ENCODE measurements at places on chromosomes 7 and 10.

- DNase-seq, result no peak
Observed at GRCh38 chr7:127910670-127911069, 120.6 kb downstream of the LRRC4 start.

DNA sequence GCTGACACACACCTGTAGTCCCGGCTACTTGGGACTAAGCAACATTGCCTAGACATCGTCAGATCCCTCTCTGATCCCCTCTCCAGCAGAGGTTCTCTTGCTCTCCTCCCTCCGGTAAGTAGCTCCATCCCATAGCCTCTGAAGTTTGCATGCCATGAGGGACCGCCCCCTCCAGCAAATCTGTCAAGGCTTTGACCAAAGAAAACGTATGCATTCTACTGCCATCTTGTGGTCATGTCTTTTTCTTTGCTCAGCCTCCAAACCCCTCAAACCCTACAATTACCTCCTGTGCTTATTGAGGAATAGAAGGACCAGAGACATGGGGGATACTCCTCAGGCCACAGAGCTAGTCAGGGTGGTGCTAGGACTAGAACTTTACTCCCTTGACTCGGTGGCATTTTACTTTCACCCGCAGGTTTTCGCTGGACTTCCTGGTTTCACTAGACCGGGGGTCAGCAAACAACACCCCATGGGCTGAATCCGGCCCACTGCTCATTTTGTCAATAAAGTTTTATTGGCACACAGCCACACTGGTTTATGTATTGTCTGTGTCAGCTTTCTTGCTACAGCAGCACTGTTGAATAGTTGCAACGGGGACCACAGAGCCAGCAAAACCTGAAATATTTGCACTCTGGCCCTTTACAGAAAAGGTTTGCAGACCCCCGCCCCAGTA is 202.6 kb upstream of the FOXK1 start:
- DNase-seq, result no peak

- DNase-seq, result no peak
Observed at GRCh38 chr7:52635021-52635420, 400.4 kb upstream of the POM121L12 start.

DNA sequence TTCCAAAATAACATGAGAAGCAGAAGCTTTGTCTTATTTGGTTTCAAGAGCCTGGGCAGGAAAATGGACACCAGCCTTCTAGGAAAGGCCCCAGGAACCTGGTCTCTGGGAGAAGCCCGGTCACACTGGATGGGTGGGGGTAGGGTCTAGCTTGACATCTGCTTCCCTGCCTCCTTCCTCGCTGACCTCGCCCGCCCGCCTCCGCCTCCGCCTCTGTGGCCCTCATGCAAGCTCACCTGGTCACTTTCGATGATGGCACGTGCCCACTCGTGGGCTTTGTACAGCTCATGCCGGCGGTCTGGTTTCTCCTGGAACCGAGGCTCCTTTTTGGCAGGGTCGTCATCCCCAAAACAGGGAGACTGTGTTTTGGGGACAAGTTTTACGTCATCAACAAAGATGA is 63.4 kb downstream of the SCRN1 start:
- DNase-seq, result no peak

- no peak for DNase-seq
Observed at GRCh38 chr10:14483417-14483816, 152.7 kb upstream of the FRMD4A start.

GRCh38 chr10:133043541-133044225 is 44.0 kb upstream of the ADGRA1 start:
- no peak for DNase-seq

- no peak for DNase-seq
Observed at GRCh38 chr10:29448125-29448524, 159.3 kb downstream of the LYZL1 start.

- no peak for DNase-seq
Observed at GRCh38 chr10:124521429-124521871, 59.8 kb downstream of the LHPP start.

DNA sequence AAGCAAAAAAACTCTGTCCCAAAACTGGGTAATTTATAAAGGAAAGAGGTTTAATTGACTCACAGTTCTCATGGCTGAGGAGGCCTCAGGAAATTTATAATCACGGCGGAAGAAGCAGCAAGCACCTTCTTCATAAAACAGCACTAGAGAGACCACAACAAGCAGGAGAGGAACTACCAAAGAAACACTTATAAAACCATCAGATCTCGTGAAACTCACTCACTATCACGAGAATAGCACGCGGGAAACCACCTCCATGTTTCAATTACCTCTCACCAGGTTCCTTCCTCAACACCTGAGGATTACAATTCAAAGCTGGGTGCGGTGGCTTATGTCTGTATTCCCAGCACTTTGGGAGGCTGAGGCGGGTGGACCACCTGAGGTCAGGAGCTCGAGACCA is 48.5 kb downstream of the PDIA4 start:
- peak; percentile 77 for DNase-seq

DNA sequence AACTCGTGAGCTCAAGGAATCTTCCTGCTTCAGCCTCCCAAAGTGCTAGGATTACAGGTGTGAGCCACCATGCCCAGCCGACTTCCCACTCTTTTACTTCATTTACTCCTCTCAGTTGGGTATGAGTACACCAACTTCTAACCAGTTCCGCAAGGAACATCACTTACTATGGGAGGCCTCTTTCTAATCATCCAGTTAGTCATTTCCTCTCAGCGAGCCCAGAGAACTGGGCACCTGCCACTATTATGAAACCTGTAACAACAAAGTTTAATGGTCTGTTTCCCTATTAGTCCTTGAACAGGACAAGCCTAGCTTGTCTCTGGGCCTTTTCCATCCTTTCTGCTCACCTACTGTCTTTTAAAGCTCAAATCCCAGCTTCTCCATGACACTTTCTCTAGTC is 88.8 kb downstream of the DNMBP start:
- no peak for DNase-seq

GRCh38 chr7:100418930-100419659 is 9.4 kb downstream of the ZCWPW1 start:
- no peak for DNase-seq

GRCh38 chr7:74082770-74083116 is 861 bp upstream of the LIMK1 start:
- DNase-seq, result no peak

DNA sequence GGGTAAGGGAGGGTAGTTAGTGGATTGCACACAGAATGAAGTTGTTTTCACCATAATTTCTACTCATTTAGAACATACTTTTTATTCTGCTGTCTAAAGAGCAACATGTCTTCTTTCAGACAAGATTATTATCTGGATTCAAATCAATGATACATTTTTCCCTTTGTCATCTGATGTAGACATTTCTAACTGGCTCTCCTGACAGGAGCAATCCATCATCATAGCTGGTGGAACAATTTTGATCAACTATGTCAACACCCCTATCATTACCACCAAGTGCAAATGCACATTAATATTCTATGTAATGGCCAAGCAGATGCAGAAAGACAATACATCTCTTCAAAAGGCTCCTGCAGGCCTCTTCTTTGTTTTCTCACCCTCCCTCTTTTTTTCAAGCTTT is 672.9 kb upstream of the LRRTM3 start:
- DNase-seq, result no peak

- DNase-seq, result no peak
Observed at GRCh38 chr7:143042790-143043271, 9.3 kb upstream of the OR6V1 start.

DNA sequence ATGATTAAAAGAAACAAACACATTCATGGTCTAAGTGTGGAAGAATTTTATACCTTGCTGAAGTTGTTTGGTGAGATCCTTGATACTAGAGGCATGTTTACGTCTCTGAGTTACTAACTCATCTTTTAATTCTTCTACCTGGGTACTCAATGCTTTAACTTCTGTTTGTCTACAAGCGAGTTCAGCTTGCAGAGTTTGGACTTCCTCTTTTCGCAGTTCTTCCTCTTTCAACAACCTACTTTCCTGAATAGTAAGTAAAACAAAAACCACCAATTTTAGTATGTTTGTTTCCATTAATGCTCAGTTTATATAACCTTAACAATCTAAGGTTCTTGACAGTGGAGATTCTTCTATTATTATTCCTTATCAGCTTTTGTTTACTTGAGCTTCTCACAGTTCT is 42.9 kb downstream of the CCDC186 start:
- no peak for DNase-seq

DNA sequence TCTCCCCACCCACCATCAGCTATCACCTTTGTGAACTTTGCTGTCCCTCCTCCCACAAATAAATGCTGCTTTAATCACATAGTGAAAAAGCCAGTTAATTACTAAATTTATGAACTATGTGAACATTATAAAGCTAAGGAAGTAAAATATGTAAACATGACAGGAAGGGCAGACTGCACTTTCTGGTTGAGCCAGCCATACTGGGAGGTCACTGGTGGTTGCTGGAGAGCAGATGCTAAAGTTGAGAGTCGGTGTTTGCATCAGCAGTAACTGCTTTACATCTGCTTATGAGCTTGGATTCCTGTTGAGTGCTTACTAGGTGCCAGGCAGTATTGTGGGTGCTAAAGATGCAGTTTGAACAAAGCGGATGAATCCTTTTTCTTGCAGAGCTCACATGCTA is 209.9 kb upstream of the FZD1 start:
- no peak for DNase-seq

DNA sequence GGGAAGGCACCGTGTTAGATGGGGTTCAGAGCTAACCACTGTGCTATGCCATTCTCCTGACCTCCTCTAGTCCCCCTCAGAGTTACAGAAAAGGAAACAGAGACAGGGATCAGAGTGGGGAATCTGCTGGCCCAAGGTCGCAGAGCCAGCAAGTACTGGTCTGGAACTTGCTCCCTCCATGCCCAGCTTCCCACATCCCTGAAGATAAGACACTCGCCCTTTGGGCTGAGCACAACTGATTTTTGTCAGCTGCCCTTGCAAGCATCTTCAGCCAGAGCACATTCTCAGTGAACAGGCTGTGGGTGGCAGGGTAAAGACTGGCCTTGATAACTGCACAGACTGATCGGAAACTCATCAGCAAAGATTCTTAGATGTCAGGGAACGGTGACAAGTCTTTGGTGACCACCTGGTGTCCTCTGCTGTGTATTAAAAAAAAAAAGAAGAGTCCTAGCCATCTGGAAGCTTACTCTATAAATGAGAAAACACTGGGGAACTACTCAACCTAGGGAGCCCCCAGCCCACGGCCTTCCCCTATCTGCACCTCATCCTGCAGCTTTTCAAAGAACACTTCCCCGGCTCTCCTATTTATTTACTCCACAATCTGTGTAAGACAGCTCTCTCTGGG is 1.3 kb upstream of the SORBS1 start:
- DNase-seq, result no peak

- DNase-seq, result no peak
Observed at GRCh38 chr7:106644999-106645398, 16.0 kb downstream of the CCDC71L start.

- no peak for DNase-seq
Observed at GRCh38 chr10:80488539-80489066, 34.5 kb downstream of the TSPAN14 start.

- DNase-seq, result no peak
Observed at GRCh38 chr10:44015702-44016500, 367.2 kb upstream of the ZNF32 start.

GRCh38 chr10:34403512-34403911 is 411.6 kb downstream of the PARD3 start:
- no peak for DNase-seq

GRCh38 chr7:100546129-100546925 is 7.3 kb downstream of the AGFG2 start:
- no peak for DNase-seq

- DNase-seq, result no peak
Observed at GRCh38 chr7:45133352-45133751, 21.9 kb upstream of the TBRG4 start.

DNA sequence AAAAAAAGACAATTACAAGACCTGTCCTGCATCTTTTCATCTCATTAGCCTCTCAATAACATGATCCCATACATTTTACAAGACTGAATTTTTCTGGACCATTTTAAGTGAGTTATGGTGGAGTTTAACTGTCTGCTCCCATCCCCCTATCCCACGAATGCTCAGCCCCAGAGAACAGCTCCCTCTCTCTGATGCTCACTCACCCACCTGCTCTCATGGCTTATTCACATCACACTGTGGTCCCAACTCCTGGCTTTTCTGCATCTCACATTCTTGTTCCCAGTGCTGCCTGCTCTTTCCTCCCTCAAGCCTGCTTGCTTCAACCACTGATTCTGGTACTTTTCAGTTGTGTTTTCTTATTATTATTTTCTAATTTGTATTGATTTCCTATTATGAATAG is 20.4 kb upstream of the CCSER2 start:
- DNase-seq, result no peak

- no peak for DNase-seq
Observed at GRCh38 chr7:32410545-32410944, 79.6 kb downstream of the LSM5 start.

DNA sequence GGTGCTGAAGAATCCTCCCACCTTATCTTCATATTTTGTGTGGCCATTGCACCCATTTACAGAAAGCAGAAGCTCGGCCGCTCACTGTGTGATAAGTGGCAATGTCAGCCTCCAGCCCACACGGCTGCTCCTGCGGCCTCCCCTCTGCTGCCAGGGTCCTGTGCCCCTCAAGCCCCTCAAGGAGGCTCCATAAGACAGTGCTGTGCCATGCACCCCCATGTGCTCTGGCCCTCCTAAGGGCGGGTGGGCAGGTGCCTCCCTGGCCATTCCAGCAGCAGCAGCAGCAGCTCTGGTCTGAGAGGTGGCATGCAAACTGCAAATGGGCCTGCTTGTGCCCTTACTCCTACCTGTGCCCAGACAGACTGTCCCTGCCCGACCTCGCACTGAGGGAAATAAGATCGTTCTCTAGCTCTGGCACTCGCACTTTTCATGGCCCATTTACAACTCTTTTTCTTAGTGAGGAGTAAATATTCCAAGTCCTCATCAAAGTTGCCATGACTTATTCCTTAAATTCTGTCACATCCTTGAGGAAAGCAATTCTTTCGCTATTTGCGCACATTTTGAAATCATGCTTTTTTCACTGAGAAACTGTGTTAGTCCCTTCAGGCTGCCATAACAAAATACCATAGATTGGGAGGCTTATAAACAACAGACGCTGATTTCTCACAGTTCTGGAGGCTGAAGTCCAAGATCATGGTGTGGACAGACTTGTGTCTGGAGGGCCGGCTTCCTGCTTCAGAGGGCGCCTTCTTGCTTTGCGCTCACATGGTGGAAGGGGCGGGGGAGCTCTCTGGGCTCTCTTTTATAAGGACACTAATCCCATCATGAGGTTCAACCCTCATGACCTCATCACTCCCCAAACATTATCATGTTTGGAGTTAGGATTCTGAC is 187.8 kb downstream of the COBL start:
- DNase-seq, result no peak

DNA sequence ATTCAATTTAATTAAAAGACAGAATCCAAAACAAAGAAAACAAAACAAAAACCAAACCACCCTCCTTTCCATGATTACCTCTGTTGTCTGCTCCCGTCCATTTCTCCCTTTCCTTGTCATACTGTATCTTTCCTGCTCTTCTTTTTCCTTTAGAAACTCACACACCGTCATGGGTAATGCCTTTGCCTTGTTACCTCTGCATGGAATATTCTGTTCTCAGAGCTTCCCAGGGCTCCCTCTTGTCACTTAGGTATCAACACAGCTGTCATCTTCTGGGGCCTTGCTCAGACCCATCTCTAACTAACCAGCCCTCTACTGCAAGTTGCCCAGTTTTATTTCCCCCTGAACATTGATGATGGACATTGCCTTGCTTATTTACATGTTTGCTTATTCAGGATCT is 30.2 kb upstream of the GIMAP8 start:
- no peak for DNase-seq
